ENCODE measurements at places on chromosomes 5 and 9. TPM values are rescaled to one million over a fixed set of nuclear protein-coding genes. Genes with fewer than 3 reads are reported as not detected.

PCDHGA6 gene
- 0.12 TPM for total RNA-seq

POLR3G gene
- total RNA-seq = 15.3 TPM

MGAT4B gene
- 176 TPM for total RNA-seq

LCN12 gene
- total RNA-seq = 1.1 TPM

IL33 gene
- total RNA-seq = 0.27 TPM

AGGF1 gene
- total RNA-seq = 13.9 TPM

MYMK gene
- not detected for total RNA-seq

PCSK1 gene
- 0.16 TPM for total RNA-seq

POLR1E gene
- 35.3 TPM for total RNA-seq

FOXD4L6 gene
- not detected for total RNA-seq

PKD2L2 gene
- total RNA-seq = not detected

TLX3 gene
- not detected for total RNA-seq

CCDC180 gene
- total RNA-seq = 0.62 TPM

ACOT12 gene
- total RNA-seq = 0.08 TPM

HTR4 gene
- total RNA-seq = not detected

ISL1 gene
- 0.06 TPM for total RNA-seq

NOXA1 gene
- total RNA-seq = 1.4 TPM

SIL1 gene
- 22.3 TPM for total RNA-seq

LURAP1L gene
- 28.2 TPM for total RNA-seq

KIF12 gene
- total RNA-seq = 2.3 TPM
